Caudate nucleus (tissue), 63 donors: ENCODE measurements at places on chromosomes 2 and 18.

- DNase-seq = no peak
Measured at GRCh38 chr18:48345596-48345995, 63.6 kb downstream of the ZBTB7C start.

GRCh38 chr2:25044011-25044410, 2.1 kb downstream of the EFR3B start:
- no peak for DNase-seq

GRCh38 chr2:111155610-111156009, 34.9 kb downstream of the BCL2L11 start:
- DNase-seq = no peak

DNA sequence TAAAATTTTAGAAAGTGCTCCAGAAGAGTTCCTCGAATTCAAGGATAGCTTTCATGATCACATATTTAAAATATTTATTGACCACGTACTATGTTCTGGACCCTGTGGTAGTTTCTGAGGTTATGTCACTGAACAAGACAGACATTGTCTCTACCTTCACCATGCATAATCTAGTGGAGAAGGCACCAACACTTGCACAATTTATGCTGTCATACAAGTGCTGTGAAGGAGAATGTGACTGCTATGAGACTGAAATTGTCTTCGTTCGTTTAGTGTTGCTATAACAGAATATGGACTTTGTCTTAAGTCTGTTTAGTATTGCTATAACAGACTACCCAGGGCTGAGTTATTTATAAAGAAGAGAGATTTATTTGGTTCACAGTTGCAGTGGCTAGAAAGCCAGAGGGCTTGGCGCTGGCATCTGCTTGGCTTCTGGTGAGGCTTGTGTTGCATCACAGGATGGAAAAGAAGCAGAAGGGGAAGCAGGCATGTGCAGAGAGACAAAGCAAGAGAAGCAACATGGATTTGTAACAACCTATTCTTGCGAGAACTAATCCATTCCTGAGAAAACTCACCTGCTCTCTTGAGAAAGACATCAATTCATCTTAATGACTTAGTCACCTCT, 50.0 kb upstream of the RFX8 start:
- DNase-seq = no peak

DNA sequence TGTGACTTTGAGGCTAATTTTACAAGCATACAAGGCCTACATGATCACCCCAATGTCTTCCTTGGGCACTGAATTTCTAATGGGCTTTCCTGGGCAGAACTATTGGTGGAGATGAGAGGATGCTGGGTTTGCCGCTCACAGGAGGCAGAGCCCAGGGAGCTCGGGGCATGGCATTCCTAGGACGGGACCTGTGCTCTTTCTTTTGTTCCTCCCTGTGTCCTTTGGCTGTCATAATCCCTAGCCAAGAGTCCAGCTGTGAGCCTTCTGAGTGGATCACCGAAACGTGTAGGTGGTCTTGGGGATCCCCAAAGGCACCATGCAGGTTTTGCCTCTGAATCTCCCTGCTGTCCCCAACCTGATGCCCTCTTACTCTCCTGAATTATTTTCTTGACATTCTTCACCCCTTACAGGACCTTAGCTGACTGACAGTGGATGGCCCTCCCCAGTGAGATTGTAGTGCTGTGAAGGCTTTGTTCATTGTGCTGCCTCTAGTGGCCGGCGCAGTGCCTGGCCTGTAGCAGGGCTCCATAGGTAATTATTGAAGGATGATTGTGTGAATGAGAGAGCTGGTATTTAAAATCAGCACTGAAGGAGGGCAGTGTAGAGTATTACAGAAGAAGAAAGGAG, 221.9 kb downstream of the ZNF407 start:
- no peak for DNase-seq

GRCh38 chr2:103401621-103402020, 639.8 kb downstream of the TMEM182 start:
- no peak for DNase-seq

DNA sequence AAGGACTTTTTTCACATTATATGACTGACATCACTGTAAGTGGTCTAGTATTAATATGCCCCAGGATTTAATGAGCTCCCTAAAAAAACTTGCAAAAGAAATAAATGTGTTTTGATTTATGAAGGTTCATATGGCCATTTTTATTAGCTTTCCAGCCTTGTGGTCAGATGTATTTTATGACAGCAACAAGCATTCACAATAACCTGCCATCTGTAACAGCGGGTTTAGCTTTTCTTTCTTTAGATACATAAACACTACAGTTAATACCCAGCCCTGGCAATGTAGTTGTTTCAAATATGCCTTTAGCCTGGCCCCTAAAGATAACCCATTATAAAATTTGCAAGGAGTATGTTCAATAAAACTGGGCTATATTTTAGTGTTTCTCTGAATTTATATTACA, 1063.8 kb downstream of the SOCS6 start:
- no peak for DNase-seq

- DNase-seq = no peak
Measured at GRCh38 chr2:44929159-44929734, 12.3 kb upstream of the SIX3 start.

GRCh38 chr2:171294608-171295007, 133.9 kb upstream of the TLK1 start:
- no peak for DNase-seq

- no peak for DNase-seq
Measured at GRCh38 chr18:70072678-70073077, 125.0 kb upstream of the CD226 start.

DNA sequence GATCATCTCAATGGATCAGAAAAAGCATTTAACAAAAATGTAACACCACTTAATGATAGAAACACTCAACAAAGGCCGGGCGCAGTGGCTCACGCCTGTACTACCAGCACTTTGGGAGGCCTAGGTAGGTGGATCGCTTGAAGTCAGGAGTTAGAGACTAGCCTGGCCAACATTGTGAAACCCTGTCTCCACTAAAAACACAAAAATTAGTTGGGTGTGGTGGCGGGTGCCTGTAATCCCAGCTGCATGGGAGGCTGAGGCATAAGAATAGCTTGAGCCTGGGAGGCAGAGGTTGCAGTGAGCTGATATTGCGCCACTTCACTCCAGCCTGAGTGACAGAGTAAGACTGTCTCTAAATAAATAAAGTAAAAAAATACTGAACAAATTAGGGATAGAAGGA, 74.6 kb downstream of the PLB1 start:
- DNase-seq = no peak

DNA sequence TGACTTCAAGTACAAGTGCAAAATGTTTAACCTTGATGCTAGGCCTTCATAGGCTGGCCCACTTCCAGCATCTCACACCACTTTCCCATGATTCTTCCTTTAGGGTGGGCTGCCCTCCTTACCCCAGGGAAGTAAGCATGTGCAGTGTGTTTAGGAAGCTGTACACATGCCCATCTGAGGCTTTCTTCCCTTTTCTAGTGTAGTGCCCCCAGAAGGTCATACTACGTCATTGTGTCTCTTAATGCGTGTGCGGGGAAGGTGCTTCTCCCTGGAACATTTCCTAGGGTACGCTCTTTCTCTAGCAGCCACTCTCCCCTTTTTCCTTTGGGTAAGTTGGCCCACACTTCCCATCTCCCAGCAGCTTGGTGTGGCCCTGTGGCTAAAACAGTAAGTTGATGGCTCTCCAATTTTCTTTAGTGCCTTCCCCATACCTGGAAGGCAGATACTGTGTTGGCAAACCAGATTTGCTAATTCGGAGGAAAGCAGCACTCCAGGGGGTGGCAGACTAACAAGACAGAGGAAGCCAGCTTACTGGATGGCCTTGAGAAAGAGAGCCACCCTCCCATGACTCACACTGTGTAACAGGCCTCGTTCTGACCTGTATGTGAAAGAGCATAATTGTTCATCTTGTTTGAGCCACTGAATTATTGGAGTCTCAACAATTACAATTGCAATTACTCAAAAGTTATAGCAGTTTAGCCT, 1.1 kb upstream of the SULT6B1 start:
- DNase-seq = no peak

GRCh38 chr2:204166961-204167360, 230.4 kb downstream of the ICOS start:
- no peak for DNase-seq

- DNase-seq = peak; percentile 26
Measured at GRCh38 chr2:33034784-33035183, 88.0 kb downstream of the LTBP1 start.

GRCh38 chr2:226618875-226619605, 180.6 kb downstream of the IRS1 start:
- DNase-seq = no peak

GRCh38 chr18:77208964-77209363, 40.7 kb upstream of the GALR1 start:
- DNase-seq = no peak

- no peak for DNase-seq
Measured at GRCh38 chr2:239252393-239252792, 148.4 kb downstream of the HDAC4 start.

- DNase-seq = no peak
Measured at GRCh38 chr2:207143215-207144172, 22.3 kb downstream of the KLF7 start.

GRCh38 chr2:239289545-239289944, 111.3 kb downstream of the HDAC4 start:
- no peak for DNase-seq
